Inflammatory macrophage (primary cell): ENCODE measurements at places on chromosomes 7 and 10.
A peak's percentile ranks its signal among the peaks of the same experiment; 100 is the strongest.

- DNase-seq, result no peak
Observed at GRCh38 chr10:120392245-120392644, 64.8 kb upstream of the PLPP4 start.

DNA sequence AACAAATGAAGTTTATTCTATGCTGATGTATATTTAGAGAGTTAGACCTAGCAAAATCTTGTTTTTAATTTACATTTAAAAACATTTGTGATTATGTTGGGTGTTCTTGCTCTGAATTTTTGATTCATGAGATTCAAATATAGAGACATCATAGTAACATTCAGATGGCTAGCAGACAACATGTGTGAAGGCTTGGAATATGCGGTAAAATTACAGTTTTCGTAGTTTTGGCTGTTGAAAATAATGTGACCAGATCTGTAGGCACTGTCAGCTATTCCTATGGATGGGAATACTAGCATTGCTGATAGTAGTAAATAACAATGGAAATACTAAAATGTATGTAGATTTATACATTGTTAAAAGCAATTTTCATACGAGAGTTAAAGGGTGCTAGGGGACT is 131.9 kb downstream of the KAT6B start:
- DNase-seq, result no peak

DNA sequence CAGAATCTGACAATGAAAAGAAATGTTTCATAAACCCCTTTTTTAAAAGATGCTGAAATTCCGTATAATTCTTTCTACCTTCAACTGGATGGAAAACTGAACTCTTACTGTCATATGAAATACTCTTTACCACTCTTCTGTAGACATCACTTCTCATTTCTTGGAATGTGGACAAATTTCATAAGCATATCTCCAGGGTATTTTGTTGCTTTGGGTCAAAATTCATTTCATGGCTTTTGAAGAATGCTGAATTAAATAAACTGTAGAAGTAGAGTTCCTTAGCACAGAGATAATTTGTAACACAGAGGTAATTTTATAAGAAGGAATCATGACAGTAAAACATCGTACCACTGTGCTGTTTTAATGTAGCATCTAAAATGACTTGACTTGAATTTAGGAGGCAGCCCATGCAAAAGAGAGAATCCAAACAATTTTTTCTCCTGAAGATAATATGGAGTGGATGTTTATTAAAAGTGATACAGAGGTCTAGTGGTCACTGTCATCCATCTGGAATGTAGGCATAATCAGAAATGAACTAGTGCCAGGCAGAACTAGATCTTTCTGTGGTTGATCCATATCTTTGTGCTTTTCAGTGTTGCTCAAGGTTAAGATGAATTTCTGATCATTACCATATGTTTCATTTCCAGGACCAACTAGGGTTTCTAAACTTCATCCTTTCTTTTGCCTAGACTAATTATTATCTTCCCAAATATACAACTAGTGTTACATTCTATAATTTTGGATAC is 492.0 kb downstream of the KIF20B start:
- DNase-seq, result no peak

- DNase-seq, result no peak
Observed at GRCh38 chr10:118633786-118634185, 38.3 kb upstream of the PRLHR start.

- DNase-seq, result no peak
Observed at GRCh38 chr10:103726637-103727036, 128.7 kb downstream of the SH3PXD2A start.

DNA sequence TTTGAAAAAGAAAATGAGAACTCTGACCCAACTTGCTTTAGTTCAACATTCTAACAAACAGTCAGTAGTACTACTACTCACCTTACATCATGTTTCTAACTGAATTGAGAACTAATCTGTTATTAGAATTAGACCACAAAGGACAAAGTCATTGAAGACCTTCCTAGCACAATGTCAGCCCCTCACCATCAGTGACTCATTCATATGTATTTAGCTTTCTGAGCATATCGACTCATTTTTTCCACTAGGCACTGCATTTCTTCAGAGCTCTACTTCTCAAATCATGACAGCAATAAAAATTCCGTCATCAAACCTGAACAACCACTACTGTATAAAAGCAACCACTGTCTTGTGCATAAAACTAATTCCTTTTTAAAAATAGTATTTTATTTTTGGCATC is 4.4 kb upstream of the LRRN3 start:
- DNase-seq, result no peak

DNA sequence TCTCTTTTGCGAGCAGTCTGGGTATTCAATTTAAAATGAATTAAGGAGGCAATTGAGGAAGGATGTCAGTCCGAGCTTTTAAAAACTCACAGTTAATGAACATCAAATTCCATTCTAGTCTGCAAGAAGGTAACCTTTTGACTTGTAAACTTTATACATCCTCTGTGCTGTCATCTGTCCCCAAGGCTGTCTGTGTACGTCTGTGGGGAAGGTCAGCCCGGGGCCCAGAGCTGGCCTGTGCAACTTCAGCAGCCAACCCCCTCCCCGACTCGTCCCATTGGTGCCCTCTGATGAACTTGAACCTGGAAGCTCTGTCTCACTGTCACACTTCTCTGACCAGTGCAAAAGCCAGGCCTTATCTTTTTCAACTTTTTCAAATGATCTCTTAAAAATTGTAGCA is 80.3 kb downstream of the CCDC3 start:
- DNase-seq, result no peak

- DNase-seq, result no peak
Observed at GRCh38 chr10:110737886-110738634, 93.9 kb downstream of the RBM20 start.

- peak; percentile 78 for DNase-seq
Observed at GRCh38 chr7:29105752-29106668, 40.3 kb downstream of the CPVL start.

GRCh38 chr7:84970670-84971069 is 216.2 kb downstream of the SEMA3D start:
- no peak for DNase-seq

- no peak for DNase-seq
Observed at GRCh38 chr10:72248468-72249151, 25.1 kb upstream of the DDIT4 start.

- DNase-seq, result no peak
Observed at GRCh38 chr7:27110186-27111031, 7.9 kb upstream of the HOXA2 start.

GRCh38 chr10:1329622-1330021 is 273.4 kb downstream of the WDR37 start:
- no peak for DNase-seq

DNA sequence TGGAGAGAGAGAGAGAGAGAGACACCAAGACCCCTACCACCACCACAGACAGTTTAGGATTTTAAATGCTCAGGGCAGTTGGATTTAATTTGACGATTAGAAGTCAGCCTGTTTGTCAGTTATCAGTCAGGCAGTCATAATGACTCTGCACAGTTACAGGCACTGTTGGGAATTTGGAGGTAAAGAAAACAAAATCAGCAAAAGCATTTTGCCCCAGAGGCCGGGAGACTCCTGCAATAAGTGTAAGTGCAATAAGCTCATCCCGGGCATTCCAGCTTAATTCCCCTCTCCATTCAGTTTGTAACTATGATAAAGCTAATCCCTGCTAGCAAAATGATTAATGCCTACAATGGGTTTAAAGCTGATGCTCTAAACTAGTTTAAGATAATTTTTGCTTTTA is 13.5 kb downstream of the SEMA3C start:
- DNase-seq, result no peak

DNA sequence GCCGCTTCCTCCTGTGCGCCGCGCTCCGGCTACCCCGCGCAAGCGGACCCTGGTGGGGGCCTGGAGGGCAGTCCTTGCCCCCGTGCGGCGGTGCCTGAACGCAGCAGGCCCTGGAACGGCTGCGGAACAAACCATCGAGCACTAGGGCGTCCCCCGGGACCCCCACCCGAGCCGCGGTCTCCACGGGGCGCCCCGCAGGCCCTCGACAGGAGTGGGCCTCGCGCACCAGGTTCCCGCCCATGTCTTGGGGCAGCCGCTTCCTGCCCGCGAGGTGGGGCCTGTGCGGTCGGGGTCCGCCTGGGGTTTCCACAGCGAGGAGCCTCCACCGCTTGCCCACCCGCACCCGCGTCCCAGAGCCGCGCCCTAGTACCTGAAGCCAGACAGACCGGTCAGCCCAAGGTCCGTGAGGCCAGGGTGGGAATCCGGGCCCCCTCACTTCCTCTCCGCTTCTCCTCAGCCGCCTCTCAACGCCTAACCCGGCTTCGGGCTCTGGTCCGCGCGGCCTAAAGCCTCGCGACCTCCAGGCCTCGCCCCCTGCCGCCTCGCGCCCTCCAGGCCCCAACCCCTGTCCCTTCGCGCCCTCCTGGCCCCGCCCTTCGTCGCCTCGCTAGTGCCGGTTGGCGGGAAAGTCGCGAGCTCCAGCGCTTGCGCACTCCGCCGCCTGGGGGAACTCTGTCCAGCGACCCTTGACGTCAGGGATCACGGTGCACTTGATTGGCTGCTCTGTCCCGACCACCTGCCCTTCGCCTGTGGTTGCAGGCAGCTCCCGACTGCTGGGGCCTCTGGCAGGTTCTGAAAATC is 7.0 kb upstream of the GBX1 start:
- no peak for DNase-seq

GRCh38 chr7:42127232-42127622 is 109.8 kb downstream of the GLI3 start:
- DNase-seq, result no peak

DNA sequence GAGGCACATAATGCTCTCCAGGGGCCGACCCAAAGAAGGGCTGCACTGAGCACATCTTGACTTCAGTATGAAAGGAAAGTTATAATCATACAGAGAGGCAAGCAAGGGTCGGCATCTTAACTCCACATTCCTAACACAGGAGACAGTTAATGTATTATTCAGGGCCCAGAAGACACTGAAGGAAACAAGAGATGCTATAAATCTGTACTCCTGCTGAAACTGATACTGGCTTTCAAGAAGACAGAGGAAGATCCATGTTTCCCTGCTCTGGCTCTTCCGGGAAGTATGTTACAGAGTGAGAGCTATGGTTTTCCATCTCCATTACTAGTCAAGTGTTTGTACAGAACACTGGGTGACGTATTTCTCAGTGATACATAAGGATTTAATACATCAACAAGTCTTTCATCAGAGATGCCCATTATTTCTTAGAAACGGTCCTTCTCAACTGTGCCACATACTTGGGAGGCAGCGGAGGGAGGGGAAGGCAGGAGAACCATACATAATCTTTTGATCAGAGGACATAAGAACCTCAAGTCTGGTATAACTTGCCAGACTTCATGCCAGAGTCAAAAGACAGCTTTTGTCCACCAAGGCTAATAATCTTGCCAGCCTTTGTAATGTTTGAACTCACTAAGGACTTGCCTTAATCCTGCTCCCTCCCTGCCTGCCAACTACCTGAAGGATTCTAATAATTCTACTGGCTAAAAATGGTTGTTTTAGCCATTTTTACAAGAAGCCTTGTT is 58.1 kb downstream of the ENO4 start:
- DNase-seq, result no peak

DNA sequence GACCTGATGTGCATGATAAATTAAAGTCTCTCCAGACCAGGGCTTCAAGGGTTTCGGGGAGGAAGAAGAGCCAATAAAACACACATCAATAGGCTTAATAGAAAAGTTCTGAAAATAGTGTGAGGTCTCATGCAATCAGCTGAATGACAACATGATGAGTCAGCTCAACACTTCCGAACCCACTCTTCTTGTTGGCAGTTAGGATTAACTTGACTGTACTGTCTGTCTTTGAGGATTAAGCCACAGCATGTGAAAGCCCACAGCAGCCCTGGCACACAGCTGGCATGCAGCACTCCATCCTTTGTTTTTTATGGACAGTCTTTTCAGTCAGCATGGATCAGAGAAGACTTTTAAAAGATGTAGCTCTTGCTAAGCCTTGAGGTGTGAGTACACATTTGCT is 526.9 kb upstream of the VSTM2A start:
- no peak for DNase-seq

DNA sequence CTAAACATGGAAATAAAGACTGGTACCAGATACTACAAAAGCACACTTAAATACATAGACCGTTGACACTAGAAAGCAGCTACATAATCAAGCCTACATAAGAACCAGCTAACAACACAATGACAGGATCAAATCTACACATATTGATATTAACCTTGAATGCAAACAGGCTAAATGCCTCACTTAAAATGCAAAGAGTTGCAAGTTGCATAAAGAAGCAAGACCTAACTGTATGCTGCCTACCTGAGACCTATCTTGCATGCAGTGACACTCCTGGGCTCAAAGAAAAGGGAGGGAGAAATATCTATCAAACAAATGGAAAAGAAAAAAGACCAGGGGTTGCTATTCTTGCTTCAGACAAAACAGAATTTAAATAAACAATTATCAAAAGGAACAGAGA is 14.2 kb upstream of the LIPN start:
- DNase-seq, result no peak
